NCI-H1048 (cell line): ENCODE measurements at places on chromosomes 6 and 20.

DNA sequence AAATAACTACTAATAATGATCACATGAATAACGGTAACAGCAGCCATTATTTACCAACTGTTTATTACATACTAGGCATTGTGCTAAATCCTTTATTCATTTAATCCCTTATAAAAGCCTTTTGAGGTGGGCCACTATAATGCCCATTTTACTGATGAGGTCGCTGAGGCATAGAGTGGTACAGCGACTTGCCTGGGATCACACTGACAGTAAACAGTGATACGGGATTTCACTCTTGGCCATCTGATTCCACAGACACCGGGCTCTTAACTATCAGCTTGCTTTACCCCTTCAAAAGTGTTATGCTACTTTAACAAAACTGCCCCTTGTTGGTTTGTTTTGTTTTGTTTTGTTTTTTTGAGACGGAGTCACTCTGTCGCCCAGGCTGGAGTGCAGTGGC, 2.2 kb upstream of the RAB22A start:
- no peak for DNase-seq

DNA sequence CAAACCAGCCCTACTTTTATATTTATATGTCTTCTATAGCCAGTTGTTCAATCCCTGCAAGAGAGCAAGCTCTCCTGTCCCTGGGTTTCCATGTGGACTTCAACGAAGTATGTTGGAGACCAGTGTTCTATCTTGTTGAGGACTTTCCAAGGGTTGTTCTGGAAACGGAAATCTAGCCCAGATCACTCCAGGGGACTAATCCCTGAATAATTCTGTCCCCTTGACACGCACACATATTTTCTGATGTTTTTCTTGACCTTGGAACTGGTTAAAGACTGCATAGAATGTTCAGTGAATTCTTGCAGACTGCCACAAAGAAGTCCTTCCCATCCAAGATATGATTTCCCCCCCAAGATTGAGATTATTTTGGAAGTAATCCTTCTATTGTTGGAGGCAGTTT, 9.5 kb upstream of the MYLK2 start:
- DNase-seq: no peak

GRCh38 chr6:165664559-165665383, 1.7 kb upstream of the PDE10A start:
- DNase-seq: no peak

DNA sequence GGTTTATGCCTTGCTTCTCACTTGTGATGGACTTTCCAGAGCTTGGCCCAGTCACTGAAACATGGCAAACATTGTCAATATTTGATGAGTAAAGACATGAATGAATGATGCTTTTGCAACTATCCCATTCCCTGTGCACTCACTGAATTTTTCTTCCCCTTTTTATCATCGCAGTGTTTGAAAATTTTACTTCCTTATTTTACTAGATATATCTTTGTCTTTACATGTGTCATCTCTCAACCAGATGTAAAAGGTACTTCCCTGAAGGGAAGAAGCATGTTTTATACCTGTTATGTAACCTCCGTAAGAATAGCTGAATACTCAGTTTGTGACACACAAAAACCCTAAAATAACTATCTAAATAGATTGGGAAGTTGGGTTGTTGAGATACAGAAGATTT, 544.7 kb upstream of the FLRT3 start:
- no peak for DNase-seq

DNA sequence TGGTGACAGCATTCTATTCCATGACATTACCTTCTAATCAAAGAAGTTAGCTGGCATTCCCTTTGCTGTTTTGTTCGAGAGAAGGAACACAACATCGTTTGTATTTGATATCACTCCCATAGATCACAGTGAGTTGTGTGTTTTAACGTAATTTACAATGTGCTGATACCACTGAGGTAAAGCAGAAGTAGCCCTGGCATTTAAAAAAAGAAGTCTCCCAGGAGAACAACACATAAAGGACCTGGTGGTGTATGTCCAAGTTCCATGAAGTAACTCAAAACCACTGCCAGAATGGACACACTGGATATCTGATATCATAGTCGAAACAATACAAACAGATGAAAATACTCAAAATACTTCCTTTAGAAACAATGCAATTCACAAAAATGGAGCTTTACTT, 351.7 kb downstream of the RNGTT start:
- DNase-seq: no peak

DNA sequence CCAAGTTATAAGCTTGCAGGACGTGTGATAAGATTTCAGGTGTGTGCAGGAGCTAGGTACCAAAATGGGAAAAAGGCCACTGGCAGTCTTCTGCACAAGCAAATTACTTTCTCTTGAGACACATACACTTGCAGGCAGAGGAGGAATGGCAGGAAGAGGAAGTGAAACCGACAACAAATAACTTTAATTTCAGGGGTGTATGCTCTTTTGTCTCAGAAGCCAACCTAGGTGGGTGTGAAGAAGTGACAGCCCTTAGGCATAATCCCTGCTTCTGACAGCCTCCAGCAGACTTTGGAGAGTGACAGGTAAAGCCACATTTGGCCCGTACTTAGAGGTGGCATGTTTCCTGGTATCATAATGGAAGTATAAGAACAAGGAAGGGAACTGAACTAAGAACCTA, 118.8 kb upstream of the TRAF3IP2 start:
- DNase-seq: no peak

DNA sequence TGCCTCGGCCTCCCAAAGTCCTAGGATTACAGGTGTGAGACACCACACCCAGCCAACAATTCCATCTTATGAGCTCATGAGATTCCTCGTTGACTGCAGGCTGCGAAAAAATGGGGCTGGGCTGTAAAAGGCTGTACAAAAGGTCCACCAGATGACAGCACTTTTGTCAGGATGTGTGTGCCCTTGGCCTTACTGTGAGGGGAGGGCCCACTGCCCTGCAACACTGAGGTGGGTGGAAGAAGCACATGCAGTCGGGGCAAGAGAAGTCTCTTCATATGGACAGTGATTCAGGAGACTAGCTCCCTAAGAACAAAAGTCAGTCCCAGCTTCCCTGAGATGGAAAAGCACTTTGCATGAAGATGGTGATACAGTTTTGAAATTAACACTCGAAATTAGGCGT, 50.5 kb downstream of the KCTD20 start:
- no peak for DNase-seq

GRCh38 chr6:106560996-106561685, 68.2 kb downstream of the RTN4IP1 start:
- DNase-seq: no peak

DNA sequence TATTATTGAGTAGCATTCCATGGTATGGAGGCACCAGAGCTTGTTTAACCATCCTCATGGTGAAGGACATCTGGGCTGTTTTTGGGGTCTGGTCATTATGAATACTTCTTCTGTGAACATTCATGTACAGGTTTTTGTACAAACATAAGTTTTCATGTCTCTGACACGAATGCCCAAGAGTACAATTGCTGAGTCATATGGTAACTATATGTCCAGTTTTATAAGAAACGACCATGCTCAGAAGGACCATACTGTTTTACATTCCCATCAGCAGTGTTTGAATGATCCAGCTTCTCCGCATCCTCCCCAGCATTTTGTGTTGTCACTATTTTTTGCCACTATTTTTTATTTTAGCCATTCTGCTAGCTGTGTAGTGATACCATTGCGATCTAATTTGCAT, 188.6 kb downstream of the KHDC1L start:
- DNase-seq: no peak

DNA sequence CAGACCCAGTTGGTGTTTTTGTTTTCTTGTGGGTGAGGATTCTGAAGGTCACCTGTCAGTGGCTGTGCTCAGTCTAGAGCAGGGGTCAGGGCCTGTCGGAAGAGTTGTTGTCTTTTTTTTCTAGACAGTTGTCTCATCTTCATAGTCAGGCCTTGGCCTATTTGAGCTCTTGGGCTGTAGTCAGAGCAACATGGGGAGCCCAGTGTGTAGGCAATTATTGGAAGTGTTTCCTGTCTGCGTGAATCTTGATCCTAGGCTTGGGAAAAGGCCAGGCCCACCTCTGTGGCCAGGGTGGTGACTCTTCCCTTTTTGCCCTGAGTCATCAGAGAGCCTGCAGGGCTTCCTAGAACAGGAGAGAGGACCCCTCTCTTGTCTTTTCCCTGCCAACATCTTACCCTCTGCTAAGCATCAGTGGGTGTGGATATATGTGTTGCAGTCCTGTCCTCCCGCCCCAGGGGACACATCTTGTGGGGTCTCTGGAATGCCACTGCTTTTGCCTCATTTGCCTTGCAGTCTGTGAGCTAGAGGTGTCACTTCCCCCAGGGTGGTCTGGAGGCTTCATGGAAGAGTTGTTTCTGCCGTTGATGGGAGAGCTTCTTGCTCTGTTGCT, 11.4 kb downstream of the TJAP1 start:
- DNase-seq: no peak

DNA sequence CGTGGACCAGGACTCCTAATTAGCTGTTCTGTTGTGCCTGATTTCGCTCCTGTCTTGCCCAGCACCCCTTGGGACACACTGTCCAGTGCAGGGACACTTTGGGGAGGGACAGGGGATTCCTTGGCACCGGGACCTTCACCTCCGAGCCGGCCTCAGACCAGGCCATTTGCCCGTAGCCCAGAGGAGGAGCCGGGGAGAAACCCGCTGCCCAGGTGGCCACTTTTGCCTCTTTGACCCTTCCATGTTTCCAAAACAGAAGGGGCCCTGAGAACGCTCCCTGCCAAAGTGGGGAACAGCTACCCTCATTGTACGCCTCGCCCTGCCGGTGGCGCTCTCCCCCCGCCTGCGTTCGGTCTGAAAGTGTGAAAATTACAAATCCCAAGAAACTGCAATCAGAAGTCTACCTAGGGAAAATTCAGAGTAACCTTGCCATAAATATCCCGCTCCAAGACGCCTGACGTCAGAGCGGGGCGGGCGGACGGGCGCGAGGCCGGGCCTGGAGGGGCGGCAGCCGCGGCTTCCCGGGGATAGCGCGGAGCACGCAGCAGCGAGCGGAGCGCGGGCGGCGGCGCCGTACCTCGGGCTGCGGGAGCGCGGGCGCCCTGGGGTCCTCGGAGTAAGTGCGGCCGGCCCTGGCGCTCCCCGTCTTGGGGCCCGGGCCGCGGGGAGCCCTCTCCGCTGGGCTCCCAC, at the start of gene DAAM2:
TSS of gene DAAM2 (plus strand) at position 527 of the 690 bp plus-strand sequence. CDS start 63,927 bp downstream, outside the sequence.
- no peak for DNase-seq

- no peak for DNase-seq
Measured at GRCh38 chr6:125094563-125094962, 59.0 kb upstream of the TPD52L1 start.

GRCh38 chr20:23009636-23010035, 25.5 kb upstream of the SSTR4 start:
- DNase-seq: no peak

- no peak for DNase-seq
Measured at GRCh38 chr6:13500264-13500663, 12.9 kb upstream of the GFOD1 start.

DNA sequence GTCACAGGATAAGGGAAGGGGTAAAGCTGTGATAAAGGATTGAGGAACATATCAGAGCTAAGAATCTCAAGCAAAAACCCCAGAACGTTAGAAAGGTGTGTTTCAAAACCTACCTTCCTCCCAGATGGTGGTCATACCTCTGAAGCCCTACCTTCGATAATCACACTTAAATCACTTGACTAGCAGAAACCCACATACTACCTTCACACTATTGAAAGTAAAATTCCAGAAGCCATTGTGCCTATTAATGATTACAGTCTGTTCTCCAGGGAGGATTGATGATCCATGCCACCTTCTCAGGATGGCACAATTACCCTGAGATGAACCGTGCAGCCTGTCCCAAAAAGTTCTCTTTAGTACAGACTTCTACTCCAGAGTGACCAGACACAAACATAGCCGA, 72.3 kb upstream of the SOX4 start:
- DNase-seq: no peak

DNA sequence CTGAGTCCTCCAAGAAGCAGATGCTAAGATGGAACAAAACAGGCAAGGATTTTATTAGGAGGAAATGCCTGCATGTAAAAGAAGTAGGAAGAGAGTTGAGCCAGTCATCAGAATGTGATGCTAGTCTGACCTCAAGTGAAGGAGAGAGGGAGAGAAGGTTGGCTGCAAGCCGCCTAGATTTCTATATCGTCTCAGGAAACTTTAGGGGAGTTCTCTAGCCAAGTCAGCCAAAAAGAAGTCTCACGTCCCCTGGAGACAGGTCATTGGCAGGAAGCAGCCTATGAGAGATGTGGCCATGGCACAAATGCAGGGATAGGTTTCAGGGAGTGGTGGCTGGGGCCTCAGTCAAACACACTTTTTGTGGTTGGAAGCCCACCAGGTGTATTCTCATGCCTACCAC, 378.0 kb downstream of the CD109 start:
- DNase-seq: no peak

DNA sequence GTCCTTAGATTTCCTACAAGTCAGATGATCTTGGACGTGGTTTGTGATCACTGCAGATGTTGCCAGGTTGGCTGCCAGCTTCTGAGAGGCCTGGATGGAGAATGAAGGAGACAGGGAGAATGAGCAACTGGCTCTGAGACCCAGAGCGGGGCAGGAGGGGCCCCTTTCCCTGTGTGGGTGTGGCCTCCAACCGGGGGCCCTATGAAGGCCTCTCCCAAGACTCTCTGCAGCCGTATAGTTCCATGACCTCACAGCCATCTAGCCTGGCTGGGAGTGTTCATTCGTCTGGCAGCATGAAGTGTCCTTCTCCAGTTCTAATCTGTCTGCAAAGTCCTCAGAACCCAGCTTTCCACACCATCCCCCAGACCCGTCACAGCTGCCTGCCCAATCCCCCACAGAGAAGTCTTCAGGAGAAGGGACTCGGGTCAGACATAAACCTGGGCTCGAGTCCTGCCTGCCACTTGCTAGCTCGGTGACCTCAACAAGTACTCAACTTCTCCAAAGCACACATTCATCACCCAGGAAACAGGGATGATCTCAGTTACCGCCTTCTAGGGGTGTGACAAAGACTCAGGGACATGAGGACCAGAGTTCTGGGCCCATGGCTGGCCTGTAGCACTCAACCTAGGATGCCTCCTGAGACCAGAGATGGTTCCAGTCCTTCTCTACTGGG, 122.6 kb downstream of the EDN3 start:
- DNase-seq: no peak

GRCh38 chr6:11363881-11364576, 131.6 kb upstream of the NEDD9 start:
- DNase-seq: no peak

DNA sequence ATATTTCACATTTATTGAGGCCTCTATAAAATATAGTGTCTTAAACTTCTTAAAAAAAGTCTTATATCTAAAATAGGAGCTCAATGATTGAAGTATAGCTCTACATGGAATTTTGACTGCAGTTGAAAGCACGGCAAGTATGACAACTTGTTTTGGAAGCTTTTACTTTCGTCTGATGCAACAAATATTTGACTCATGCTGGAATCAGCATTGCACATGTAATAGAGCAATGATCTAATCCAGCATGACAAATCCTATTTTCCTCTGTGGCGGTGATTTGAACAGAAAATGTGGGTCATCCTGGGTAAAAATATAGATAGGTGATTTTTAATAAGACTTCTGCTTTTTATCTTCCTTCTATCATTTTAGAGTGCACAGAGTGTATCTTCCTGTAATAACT, 111.6 kb downstream of the TINAG start:
- no peak for DNase-seq

- no peak for DNase-seq
Measured at GRCh38 chr6:132142768-132143167, 191.6 kb upstream of the CCN2 start.

GRCh38 chr20:52425253-52425652, 233.7 kb upstream of the ZFP64 start:
- DNase-seq: no peak

- DNase-seq: no peak
Measured at GRCh38 chr6:24621626-24622289, 24.2 kb downstream of the KIAA0319 start.
